ENCODE measurements at places on chromosomes 5 and 9.

DNA sequence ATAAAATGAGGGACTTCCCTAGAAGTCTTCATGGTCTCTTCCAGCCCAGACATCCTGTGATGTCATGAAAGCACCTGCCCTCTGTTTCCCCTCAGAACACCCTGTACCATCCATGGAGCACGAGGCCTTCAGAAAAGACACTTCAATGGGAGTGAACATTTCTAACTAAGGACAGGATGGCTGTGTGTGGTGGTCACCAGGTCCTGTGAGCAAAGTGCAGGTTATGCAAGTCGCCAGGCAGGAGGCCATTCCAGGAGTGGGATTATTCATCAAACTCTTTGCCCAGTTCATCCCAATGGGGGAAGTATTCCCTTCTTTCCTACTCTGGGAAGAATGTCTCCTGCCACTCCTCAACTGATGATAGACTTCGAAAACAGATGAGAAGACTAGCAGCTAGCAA, 80.5 kb downstream of the SLC1A3 start:
- DNase-seq, result no peak

- no peak for DNase-seq
Observed at GRCh38 chr9:111250875-111251842, 78.9 kb downstream of the OR2K2 start.

- DNase-seq, result peak; percentile 21
Observed at GRCh38 chr5:944992-945685, 52.5 kb downstream of the TRIP13 start.

DNA sequence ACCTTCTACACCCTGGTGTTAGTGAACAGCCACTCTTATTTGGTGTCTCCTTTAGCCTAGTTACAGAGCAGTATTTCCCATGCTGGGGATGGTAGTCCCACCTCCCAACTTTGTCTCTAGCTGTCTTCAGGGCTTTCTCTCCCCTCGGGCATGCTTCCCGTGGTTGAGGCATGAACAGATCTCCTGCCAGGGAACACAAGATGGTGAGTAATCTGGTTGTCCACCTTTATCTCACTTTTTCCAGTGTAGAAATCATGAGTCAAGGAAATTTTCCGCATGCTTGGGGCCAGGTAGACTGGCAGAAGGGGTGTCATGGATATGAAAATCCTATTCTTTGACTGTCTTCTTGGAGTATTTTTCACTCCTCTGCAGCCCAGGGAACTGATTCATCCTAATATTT, 532.9 kb downstream of the ANXA1 start:
- DNase-seq, result no peak

DNA sequence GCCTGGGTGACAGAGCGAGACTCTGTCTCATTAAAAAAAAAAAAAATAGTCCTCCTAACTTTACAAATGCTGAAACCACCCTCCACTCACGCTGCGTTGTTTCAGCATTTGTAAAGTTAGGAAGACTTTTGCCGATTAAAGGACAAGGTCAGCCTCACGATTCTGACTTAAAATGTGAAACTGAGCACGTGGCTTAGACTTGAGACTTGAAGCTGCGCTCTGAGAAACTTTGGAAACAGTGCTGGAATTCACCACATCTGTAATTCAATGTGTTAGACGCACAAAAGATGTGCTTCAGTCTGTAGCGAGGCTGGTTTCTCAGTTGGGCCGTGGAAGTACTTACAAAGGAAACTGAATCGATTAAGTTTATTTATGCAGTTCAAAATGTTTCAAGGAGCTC, 25.0 kb upstream of the LAMC3 start:
- DNase-seq, result no peak

GRCh38 chr9:125763394-125763801, 16.2 kb downstream of the PBX3 start:
- DNase-seq, result no peak
